ENCODE measurements at places on chromosomes 2 and 18.

GRCh38 chr2:170815746-170816503, 762 bp upstream of the GAD1 start:
- DNase-seq, result peak; percentile 83

- DNase-seq, result peak; percentile 40
Observed at GRCh38 chr2:200483729-200484198, 26.1 kb downstream of the KCTD18 start.

DNA sequence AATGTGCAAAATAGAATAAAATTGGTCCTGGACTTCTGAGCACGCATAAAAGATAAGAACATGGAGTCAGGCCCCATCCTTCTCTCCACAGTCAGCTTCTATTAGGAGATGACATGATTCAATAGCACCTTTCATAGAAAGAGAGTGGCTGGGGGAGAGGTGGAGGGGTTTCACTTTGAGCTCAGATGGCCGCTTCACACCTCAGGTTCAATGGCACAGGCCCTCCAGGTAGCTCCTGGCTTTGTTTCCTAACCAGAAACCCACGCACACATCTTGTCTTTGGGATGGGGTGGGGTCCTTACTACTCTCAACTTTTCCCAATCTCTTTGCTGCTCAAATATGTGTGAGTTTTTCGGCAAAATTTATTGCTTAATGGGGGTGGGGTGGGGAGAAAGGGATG, 332.3 kb downstream of the CLIP4 start:
- DNase-seq, result no peak

DNA sequence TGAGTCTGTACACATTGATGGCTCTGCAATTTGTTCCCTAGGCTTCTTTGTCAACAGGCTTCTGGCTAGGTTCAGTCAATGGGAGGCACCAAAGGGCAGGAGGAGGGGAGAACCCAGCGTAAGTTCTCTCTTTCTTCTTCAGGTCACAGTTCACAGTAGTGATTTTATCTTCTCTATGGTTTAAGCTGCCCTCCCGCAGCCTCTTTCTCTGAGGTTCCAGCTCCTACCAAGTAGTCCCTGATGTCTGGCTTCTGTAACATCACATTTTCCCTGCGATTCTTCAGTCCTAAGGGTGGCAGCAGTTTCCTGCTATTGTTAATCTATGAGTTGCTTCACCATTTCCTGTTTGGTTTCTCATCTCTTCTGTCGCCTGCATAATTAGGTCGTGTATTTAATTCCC, 107.4 kb downstream of the CPO start:
- DNase-seq, result peak; percentile 88

- no peak for DNase-seq
Observed at GRCh38 chr18:7593218-7593819, 26.2 kb downstream of the PTPRM start.
